ENCODE measurements at places on chromosomes 16 and 17.

GRCh38 chr16:89025636-89026035 is 48.6 kb upstream of the CBFA2T3 start:
- no peak for DNase-seq

- DNase-seq = no peak
These were observed 47.0 kb upstream of the CACNG5 start for GRCh38 chr17:66787914-66788313.

GRCh38 chr17:50055055-50055425 is 870 bp upstream of the ITGA3 start:
- DNase-seq = peak; percentile 73

DNA sequence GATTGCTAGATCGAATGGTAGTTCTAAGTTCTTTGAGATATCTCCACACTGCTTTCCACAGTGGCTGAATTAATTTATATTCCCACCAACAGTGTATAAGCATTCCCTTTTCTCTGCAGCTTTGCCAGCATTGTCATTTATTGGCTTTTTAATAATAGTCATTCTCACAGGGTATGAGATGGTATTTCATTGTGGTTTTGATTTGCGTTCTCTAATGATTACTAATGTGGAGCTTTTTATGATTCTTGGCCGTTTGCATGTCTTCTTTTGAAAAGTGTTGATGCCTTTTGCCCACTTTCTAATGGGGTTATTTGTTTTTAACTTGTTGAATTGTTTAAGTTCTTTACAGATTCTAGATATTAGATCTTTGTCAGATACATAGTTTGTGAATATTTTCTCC is 36.5 kb upstream of the BCAS3 start:
- DNase-seq = no peak

DNA sequence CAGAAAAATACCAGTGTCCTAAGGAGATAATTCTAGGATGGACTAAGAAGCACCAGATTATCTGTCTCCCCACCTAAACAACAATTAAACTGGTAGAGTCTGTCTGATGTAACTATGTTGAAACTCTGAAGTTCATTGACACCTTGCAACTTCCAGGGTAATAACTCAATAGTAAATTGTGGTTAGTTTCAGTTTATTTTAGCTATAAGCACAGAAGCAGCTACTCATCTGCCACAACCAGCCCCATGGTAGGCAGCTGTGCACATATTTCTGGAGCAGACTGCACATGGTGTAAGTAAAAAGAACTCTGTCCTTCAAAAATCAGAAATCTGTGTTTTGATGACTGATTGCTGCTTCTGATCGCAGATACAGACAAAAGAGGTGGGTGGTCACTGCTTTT is 852.1 kb downstream of the CDH11 start:
- DNase-seq = no peak

GRCh38 chr17:4742133-4742532 is 2.4 kb upstream of the CXCL16 start:
- no peak for DNase-seq

DNA sequence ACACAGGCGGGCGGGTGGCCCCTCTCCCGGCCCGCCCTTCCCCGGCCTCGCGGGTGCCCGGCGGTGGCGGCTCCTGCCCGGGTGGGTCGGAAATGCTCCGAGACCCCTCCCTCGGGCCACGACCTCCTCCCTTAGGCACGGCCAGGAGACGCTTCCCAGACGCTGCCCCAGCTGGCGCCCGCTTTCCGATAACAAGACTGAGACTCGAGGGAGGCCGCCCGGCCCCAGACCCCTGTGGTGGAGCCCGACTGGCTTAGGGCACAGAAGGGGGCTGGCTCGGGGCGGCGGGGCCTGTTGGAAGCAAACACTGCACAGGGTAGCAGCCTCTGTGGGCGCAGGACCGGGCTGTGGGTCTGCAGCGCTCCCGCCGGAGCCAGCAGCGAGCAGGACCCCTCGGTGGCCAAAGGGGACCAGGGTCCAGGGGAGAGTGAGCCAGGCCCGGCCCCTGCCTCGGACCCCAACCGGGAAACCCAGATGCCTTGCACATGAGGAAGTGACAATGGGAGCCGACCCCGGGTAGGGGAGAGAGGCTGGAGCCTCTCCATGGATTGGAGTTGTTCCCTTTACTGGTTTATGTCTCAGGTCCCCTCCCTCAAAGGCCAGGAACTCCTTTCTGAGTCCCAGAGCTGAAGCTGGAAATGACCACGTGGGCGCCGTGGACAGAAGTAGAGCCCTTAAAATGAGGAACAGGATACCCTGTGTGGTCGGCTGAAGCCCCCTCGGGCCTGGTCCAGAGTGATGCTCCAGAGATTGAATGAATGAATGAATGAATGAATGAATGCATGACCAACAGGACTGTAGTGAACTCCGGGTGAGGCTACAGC is 19.8 kb upstream of the ADCY7 start:
- no peak for DNase-seq

GRCh38 chr17:74016461-74016860 is 187.0 kb upstream of the RPL38 start:
- DNase-seq = no peak

DNA sequence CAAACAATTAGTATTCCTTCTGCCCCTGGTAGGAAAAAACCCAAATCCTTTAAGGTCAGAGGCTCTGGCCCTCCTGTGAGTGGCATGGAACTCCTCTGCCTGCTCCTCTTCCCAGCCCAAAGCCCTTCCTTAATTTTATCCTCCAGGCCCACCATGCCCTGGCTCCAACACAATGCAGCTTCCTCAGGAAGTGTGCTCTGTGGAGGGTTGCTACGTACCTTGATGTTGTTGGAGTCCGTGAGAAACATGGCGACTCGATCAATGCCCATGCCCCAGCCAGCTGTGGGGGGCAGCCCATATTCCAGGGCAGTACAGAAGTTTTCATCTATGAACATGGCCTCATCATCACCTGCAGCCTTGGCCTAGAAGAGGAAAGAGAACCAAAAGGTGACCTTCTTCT is 5.3 kb upstream of the ADAT1 start:
- DNase-seq = no peak

- DNase-seq = no peak
These were observed 2.6 kb upstream of the ANKRD40CL start for GRCh38 chr17:50769884-50770283.

DNA sequence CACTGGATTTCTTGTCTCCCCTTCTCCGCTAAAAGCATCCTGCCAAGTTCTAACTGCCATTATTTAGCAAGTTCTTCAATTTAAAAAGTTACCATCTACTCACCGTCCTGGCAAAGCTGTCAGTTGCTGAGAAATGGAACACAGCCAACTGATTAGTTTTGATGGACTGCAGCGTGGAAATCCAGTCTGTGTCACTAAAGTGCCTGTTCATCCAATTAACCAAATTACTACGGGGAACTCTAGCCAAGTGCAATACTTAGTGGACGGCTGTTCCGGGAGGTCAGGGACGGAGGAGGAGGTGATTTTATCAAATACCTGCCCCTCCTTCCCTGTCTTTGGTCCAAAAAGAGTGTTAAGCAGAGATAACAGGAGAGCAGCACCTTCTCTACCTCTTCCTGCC is 260.7 kb downstream of the MAF start:
- no peak for DNase-seq

DNA sequence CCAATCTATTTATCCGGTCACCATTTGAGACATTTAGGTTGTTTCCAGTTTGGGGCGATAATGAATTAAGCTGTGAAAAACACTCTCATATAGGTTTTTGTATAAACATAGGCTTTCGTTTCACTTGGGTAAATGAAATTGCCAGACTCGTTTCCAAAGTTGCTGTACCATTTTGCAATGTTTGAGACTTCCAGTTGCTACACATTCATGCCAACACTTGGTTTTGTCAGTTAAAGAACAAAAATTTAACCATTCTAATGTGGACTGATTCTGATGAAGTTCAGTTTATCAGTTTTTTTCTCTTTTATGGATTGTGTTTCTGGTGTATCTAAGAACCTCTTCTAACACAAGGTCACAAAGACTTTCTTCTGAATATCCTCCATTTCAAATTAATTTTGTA is 52.4 kb downstream of the YPEL2 start:
- DNase-seq = no peak

DNA sequence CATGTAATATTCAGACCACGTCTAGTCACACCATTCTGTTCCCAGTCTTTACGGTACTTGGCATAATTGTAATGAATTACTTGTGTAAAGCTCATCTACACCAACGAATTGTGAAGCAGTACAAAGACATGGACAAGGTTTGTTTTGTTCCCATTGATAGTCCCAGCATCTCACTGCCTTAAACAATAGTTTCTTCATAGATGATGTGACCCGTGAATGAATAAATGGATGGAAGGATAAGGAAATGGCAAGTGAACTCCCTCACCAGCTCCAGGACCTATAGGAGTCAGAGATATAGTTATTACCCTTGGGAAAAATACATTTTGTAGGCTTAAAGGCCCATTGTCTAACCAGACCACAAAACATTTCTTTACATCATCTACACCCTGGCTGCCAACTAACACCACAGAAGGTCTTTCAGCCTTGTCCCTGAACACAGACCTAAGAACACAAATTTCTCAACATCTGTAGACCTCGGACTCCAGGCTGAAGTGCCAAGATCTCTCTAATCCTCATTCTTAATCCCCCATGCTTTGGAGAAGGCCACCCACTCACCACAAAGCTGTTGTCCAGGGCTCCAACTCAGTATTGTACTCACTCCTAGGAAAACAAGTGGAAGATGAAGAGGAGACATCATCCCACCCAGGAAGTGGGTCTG is 38.2 kb downstream of the MAF start:
- DNase-seq = no peak
